GDM1 (cell line): ENCODE measurements at places on chromosomes 13 and 19.
A peak's percentile ranks its signal among the peaks of the same experiment; 100 is the strongest.

- no peak for DNase-seq
Measured at GRCh38 chr13:32317716-32318465, 2.6 kb downstream of the BRCA2 start.

- DNase-seq = no peak
Measured at GRCh38 chr13:84978851-84979250, 820.4 kb downstream of the SLITRK6 start.

- DNase-seq = no peak
Measured at GRCh38 chr13:32453981-32454380, 26.1 kb upstream of the N4BP2L1 start.

DNA sequence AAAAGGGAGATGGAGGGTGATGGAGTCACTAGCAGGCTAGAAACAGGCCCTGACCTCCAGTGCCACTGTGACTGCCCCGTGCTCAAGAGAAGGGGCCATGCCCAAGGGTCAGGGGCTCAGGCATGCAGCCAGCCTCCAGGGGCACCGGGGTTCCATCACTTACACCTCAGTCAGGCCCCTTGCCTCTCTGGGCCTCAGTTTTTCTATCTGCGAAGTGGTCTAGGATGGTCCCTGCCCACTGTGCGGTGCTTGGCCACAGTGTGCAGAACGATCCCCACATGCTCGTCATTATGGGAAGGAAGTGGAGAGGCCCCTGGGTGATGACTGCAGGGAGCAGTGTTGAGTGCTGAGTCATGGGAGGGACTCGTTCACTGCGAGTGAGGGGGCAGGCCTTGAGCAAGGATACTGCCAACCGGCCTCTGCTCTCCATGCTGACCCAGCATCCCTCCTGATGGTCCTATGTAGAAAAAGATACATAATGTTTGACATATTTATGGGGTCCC, 23.1 kb downstream of the TMED1 start:
- peak; percentile 90 for DNase-seq

GRCh38 chr19:1401138-1401888, at the start of gene GAMT:
GAMT (minus strand) TSS chr19:1401542; CDS start chr19:1401476, 66 bp downstream.
- peak; percentile 66 for DNase-seq

DNA sequence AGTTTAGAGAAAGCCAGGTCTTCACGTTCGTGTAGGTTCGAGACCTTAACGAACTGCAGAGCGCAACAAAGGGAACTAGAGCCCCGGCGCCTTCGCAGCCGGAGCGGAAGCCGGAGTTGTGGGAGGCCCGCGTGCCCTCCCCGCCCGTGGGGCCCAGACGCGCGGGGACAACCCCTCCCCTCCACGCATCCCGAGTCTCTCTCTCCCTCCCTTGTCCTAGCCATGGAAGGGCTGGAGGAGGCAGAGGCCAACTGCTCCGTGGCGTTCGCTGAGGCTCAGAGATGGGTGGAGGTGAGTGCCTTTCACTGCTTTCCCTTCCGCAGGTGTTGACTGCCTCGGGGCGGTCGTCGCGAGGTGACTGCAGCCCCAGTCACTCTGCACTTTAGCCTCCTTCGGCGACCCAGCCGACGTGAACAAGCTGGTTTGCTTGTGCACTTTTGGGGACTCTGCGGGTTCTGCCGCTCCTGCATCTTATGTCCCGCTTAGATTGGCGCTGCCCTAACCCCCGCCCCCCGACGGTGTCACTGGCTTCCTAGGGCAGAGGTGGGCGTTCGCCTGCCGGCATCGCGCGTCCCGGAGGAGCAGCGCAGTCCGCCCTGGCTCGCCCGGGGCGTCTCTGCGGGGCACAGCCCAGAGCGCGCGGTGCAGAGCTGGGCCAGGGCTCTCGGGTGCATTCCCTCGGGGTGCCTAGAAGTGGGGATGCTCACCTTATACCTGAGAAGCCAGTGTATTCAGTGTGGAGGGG, 478 bp downstream of the LMO7 start:
- DNase-seq = peak; percentile 54

GRCh38 chr13:101594936-101595335, 142.5 kb downstream of the ITGBL1 start:
- DNase-seq = no peak

DNA sequence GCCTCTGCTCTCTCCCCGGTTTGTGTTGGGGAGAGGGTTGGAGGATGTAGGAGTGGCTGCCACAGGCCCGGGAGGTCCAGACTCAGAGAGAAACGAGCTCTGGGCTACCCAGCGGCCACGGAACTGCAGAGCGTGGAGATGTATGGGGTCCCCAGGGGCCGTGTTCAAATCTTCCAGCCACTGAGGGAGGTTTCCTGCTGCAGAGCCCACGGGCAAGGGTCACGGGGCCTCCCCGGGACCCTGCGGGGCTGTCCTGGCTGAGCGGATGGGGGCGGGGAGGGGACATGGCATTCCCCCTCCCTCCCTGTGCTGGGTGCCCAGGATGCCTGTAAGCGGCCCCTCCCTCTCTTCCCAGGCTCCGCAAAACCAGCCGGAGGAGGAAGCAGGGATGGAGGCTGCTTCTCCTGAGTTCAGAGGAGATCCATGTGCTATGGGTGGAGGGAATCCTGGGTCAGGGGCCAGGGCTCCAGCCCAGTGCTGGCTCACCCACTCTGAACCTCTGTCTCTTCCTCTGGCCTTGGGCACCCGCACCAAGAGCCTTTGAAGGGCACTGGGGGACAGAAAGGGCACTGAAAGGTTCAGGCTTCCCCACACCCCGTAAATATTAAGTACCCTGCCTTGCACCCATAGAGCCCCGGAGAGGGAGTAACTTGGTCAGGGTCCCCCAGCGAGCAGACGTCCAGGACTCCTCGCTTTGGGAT, 22.6 kb downstream of the SMIM24 start:
- no peak for DNase-seq

DNA sequence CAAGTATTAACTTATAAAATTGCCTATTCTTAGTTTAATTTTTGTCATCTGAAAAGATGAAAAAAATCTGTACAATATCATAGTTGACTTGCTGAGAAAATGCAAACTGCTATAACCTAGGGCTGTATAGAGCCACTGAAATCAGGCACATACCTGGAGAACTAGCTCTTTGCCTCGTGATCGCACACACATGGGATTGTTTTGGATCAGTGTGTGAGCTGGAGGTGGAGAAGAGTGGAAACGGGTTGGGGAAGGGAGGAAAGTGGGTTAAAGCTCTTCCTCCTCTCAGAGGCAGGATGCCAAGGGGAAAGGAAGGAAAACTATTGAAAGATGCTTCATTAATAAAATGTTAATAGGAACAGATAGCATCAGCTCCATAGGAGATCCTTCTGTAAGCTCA, 2.7 kb downstream of the MTUS2 start:
- no peak for DNase-seq

DNA sequence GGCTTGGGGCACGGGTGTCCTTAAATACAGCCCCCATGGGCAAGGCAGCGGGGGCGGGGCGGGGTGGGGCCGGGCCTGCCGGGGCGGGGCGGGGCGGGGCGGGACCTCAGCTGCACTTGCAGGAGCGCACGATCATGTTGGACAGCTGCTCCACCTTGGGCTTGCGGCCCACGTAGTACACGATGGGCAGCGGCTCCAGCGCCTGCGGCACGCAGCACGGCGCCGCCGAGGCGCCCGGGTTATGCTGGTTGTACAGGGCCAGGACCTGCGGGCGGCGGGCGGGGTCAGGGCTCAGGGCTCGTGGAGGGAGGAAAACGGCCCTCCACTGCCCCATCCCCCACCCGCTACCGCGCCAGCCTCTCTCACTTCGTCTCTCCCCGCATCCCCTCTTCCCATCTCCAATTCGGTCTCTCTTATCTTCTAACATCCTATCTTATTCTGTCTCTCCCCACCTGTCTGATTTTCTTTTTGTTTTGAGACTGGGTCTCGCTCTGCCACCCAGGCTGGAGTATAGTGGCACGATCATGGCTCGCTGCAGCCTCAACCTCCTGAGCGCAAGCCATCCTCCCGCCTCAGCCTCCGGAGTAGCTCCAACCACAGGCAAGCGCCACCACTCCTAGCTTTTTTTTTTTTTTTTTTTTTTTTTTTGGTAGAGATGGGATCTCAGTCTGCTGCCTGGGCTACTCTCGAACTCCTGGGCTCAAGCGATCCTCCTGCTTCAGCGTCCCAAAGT, 21.1 kb downstream of the CCDC97 start:
- DNase-seq = no peak

- no peak for DNase-seq
Measured at GRCh38 chr19:13228561-13228960, 78.3 kb downstream of the IER2 start.

DNA sequence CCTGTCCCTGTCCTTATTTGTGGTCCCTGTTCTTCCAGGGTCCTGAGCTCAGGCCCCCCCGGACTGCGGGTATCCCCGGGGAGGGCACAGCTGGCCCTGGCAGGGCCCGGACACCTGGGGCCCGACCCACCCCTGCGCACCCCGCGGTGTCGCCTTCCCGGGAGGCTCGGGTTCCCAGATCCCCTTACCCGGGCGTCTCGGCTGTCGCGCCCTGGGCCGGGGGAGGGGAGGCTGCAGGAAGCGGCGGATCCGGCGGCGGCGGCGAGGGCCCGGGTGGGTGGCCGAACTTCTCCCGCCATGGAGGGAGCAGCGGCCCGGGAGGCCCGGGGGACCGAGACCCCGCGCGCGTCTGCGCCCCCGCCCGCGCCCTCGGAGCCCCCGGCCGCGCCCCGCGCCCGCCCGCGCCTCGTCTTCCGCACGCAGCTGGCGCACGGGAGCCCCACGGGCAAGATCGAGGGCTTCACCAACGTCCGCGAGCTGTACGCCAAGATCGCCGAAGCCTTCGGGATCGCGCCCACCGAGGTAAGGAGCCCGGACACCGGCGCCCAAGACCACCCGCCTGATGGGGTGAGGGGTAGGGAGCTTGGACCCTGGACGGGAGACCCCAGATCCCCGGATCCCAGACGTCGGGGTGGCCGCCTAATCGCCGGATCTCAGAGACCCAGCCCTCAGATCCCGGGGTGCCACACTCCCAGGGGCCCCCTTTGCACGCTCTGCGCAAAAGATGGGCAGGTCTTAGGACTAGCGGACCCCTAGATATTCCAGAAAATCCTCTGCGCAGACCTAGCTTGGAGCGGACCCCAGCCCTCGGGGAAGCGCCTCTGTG, at the start of gene GIPC3:
TSS of gene GIPC3 (plus strand) at position 178 of the 826 bp plus-strand sequence. CDS start at position 298, 120 bp downstream.
- DNase-seq = peak; percentile 21

DNA sequence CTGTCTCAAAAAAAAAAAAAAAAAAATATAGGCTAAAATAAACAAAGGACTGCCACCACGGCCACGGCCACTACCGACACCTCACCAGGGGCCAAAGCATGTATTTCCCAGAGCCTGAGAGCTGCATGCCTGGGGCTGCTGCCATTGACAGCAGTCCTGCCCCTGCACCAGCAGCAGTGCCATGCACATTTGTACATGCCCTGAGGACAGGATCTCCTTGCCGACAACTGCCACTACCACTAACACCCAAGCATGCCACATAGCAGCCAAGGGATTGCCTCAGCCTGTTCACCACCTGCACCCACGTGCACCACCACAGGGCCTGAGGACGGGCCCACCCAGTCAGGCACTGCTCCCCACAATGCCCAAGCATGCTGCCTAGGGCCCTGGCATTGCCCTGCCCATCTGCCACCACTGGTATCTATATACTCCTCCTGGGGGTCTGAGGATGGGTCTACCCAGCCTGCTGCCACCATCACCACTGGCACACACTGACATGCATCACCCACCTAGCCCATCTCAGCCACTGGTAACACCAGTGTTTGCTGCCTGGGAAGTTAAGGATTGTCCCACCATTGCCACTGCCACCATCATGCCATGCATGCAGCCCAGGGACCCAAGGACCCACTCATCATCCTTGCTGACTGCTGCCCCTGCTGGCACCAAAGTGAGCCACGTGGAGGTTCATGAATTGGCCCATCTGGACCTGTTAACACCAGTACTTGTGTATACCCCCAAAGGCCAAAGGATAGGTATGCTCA, 10.6 kb upstream of the NUP62 start:
- no peak for DNase-seq

DNA sequence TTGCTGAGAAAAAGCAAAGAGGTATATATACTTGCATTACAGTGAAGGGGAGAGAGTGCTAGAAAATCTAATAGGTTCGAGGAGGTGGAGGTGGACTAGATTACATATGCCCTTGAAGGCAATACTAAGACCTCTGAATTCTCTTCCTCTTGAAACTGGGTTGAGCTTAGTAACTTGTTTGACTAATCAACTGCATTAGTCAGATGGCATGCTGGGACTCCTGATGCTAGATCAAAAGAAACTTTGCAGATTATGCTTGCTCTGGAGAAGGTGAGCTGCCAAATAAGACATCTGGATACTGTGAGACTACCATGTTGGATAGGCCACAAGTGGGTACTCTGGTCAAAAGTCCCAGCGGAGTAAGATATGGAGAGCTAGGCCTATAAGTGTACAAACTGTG, 331.3 kb downstream of the KLF5 start:
- no peak for DNase-seq

DNA sequence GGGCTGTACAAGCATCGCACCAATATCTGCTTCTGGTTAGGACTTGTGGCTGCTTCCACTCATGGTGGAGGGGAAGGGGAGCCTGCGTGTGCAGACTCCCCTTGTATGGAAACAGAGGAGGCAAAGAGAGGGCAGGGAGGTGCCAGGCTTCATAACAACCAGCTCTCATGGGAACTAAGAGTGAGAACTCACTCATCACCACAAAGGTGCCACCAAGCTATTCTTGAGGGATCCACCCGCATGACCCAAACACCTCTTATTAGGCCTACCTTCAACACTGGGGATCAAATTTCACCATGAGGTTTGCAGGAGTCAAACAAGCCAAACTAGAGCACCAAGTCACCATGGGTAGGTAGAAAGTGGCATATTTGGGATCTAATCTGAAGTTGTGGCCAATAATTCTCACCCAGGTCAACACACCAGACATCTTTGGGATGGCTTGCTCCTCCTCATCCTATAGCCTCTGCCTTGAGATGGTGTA, 46.4 kb downstream of the RUBCNL start:
- no peak for DNase-seq

DNA sequence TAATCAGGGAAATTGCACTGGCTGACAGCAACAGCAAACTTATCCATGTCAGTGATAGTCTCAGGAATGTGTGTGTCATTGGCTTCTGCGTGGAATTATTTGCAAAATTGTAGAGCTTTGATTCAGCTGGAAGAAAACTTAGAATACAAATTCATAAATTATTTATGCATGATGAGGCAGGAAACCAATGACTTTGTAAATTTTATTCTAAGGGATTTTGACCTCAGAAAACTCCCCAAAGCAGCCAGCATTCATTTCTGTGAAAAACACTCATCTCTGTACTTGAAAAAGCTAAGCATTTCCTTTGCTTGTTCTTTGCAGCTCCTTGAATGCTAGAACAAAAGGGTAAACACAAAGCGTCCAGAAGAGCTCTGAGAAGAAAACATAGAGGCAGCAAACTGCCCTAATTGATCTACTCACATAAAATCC, 162.4 kb downstream of the DCT start:
- DNase-seq = no peak
